Right renal pelvis (tissue), 4 donors: ENCODE measurements at places on chromosomes 6 and 20. TPM values are rescaled to one million over a fixed set of nuclear protein-coding genes. Genes with fewer than 3 reads are reported as not detected.

The CABLES2 gene
- polyA plus RNA-seq = 10.1 TPM

The C6orf163 gene
- polyA plus RNA-seq = 3.3 TPM

The CCN6 gene
- 3.6 TPM for polyA plus RNA-seq

The OR2B2 gene
- not detected for polyA plus RNA-seq
